ENCODE measurements at places on chromosomes 5 and 9. TPM values are rescaled to one million over a fixed set of nuclear protein-coding genes. Genes with fewer than 3 reads are reported as not detected.

DNA sequence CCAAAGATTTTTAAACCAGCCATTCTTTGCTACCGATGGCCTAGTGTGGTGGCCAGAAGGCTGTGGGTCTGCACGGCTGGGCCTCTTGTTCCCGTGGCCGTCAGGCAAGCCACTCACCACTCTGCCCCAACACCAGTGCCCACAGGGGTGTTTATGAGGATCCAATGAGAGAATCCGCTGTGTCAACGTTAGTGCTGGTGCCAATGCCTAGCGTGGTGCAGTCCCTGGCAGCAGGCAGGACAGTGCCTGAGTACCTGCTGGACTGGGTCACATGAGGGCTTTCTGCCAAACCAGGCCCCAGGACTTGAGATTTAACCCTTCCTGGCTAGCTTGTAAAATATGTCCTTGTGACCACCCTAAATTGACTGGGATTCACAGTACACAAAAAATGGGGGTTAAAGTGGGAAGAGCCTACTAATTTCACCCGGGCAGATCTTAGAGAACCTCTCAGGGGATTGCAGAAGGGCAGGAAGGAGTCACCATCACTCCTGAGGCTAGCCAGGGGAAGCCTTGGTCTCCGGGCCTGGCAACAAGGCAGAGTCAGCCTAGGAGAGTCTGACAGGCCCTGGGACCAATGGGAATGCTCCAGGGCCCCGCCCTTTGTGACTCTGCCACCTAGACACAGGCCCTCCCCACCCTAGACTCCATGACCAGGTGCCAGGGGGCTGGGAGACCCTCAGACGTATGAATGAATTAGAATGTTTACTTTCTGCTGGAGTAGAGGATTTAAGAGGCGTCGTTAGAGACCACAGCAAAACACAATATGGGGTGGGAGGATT is 63.2 kb upstream of the FSTL4 start:
- H3K27me3 ChIP-seq: peaks cover 42% of the 10 kb centered on the region
- no peak overlapping the region for H3K27ac ChIP-seq
- H3K4me3 ChIP-seq: no peak overlapping the region
- H3K4me1 ChIP-seq: no peaks in the 10 kb centered on the region
- DNase-seq: no peak

ARID3C gene
- 0.42 TPM for total RNA-seq

ANGPTL2 gene
- total RNA-seq: 0.20 TPM

GDA gene
- total RNA-seq: 49.4 TPM

- no peak overlapping the region for H3K4me3 ChIP-seq
- no peaks in the 10 kb centered on the region for H3K27me3 ChIP-seq
- no peaks in the 10 kb centered on the region for H3K4me1 ChIP-seq
- H3K27ac ChIP-seq: no peak overlapping the region
- DNase-seq: no peak
Observed at GRCh38 chr9:102253099-102253498, 514.7 kb upstream of the GRIN3A start.

HK3 gene
- 0.30 TPM for total RNA-seq

DNA sequence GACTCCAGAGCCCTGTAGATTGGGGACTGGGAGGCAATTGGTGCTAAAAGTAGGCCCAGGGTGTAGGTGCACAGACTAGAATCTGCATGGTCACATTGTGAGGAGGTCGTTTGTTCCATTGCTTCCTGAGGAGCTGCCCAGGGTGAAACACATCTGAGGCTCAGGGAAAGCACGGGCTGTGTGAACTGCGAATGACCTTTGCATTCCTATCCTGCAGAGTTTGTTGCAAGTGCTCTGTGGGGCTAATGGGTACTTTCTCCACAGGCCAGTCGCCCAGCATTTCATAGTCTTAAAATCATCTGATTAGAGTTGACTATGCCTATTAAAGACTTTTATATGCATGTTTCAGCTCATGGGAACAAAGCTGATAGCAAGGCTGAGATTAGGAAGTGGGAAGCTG is 14.4 kb upstream of the SLC46A2 start:
- no peaks in the 10 kb centered on the region for H3K27me3 ChIP-seq
- no peak for DNase-seq
- no peak overlapping the region for H3K4me3 ChIP-seq
- H3K4me1 ChIP-seq: 0 out of 2 replicates have a peak, but pooled peaks cover 2% of the 10 kb centered on the region
- no peak overlapping the region for H3K27ac ChIP-seq
- no peaks in the 10 kb centered on the region for H3K36me3 ChIP-seq

- peaks cover 15% of the 10 kb centered on the region for H3K4me1 ChIP-seq
- H3K4me3 ChIP-seq: no peak overlapping the region
- H3K36me3 ChIP-seq: peaks cover 7% of the 10 kb centered on the region
Observed at GRCh38 chr5:160064417-160064810, 54.8 kb downstream of the PWWP2A start.

- H3K36me3 ChIP-seq: no peaks in the 10 kb centered on the region
- DNase-seq: no peak
- H3K27me3 ChIP-seq: no peaks in the 10 kb centered on the region
- no peak overlapping the region for H3K4me3 ChIP-seq
- H3K27ac ChIP-seq: no peak overlapping the region
- no peaks in the 10 kb centered on the region for H3K4me1 ChIP-seq
Observed at GRCh38 chr5:123549256-123549904, 37.4 kb downstream of the CSNK1G3 start.

ACTBL2 gene
- 0.07 TPM for total RNA-seq

GRCh38 chr9:89481538-89481915 is 16.4 kb downstream of the SEMA4D start:
- no peak for DNase-seq
- H3K27me3 ChIP-seq: no peaks in the 10 kb centered on the region
- no peak overlapping the region for H3K4me3 ChIP-seq
- no peaks in the 10 kb centered on the region for H3K4me1 ChIP-seq

RABGAP1 gene
- total RNA-seq: 29.7 TPM

GRCh38 chr5:139401546-139401945 is 2.3 kb downstream of the SPATA24 start:
- peaks cover 24% of the 10 kb centered on the region for H3K4me1 ChIP-seq
- H3K36me3 ChIP-seq: no peaks in the 10 kb centered on the region
- DNase-seq: no peak
- H3K27ac ChIP-seq: no peak overlapping the region
- no peaks in the 10 kb centered on the region for H3K27me3 ChIP-seq

DNA sequence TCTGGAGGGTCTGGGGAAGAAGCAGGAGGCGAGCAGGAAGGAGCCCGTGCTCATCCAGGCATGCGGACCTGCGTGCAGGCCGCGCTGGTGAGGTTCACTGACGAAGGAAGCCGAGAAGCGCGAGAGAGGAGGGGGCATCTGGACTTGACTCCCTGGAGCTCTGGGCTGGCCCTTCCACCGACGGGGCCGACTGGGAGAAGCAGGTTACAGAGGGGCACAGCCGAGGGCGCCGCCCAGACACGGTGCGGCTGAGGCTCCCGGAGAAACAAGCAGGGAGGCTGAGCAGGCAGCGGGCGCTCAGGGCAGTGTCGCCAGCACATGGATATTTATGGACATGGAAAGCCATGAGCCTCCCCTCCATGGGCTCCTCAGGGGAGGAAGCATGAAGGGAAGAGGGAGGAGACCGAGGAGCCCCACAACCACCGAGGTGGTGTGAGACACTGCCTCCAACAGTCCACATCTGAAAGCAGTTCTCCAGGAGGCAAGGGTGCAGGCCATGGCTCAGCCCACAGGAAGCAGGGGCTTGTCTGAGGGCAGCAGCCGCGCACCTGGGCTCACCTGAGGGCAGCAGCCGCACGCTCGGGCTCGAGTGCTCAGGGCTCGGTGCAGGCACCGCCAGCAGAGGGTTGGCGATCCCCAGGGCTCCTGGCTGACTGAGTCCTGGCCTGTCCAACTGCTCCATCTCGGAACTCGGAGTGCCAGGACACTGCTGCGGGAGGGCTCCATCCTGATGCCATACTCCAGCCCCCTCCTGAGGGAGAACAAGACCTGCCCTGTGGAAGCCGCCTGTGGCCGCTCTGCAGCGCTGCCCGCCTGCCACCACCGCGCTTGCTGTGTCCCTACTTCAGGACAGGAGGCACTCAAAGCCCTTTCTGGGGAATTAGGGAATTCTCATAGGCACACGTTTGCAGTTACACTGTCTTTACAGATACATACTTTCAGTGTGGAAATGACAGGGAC is 15.7 kb upstream of the INPP5E start:
- no peaks in the 10 kb centered on the region for H3K4me1 ChIP-seq
- no peak for DNase-seq
- H3K4me3 ChIP-seq: no peak overlapping the region
- H3K36me3 ChIP-seq: peaks cover 55% of the 10 kb centered on the region
- no peaks in the 10 kb centered on the region for H3K27me3 ChIP-seq
- H3K27ac ChIP-seq: no peak overlapping the region

DNA sequence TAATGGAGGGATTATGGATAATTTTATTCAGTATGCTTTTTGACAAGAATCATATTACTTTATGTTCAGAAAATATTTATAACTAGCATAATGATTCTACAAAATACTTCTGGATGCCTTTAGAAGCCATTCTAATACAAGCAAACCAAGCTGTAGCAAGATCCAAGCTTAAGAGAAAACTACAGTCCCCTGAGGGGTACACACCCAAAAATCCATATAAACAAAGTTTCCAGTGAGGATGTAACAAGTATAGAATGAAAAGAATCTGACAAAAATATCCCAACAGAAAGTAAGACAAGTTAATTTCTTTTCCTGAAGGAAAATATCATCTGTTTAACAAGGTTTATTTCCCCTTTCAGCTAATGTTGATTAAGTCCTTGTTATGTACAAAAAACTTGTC is 53.9 kb downstream of the MLLT3 start:
- H3K27me3 ChIP-seq: peaks cover 8% of the 10 kb centered on the region
- no peaks in the 10 kb centered on the region for H3K4me1 ChIP-seq
- H3K4me3 ChIP-seq: no peak overlapping the region
- no peak overlapping the region for H3K27ac ChIP-seq

DNA sequence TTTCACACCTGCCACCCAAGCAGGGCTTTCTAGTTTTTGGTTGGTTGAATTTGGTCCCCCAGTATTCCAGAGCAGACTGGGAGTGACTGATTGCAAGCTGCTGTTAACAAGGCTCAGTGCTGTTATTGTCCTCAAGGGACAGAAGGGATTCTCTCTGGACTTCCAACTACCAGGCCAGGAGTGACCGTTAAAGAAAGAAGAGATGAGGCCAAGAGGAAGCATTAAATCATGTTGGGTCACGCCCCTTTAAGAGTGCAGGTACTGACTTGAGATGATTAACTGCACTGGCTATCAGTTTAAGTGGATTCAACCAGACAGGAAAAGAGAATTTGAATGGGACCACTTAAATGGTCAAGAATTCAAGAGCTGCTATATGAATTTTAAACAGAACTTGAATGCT is 220.8 kb upstream of the PCSK5 start:
- H3K4me3 ChIP-seq: no peak overlapping the region
- no peak for DNase-seq
- H3K36me3 ChIP-seq: no peaks in the 10 kb centered on the region
- peaks cover 36% of the 10 kb centered on the region for H3K27me3 ChIP-seq
- no peak overlapping the region for H3K27ac ChIP-seq

SLC6A18 gene
- total RNA-seq: not detected

DNA sequence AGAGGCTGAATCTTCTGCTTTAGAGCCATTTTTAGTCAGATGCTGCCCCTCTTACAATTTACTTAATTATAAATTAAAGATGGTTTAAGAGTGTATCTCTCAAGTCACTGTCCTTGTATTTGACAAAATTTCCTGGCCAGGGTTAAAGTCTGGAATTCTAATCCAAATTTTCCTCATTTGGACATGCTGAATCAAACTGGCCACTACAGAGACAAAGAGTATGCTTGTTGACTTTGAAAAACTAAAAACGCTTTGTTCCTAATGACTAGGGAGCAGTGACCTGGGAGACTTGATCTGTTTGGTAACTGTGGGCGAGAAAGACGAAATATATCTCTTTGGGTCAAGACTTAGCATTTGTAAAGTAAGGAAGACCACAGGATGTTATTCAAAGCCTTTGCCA is 303.2 kb downstream of the ZSWIM6 start:
- DNase-seq: no peak
- H3K4me3 ChIP-seq: no peak overlapping the region
- 0 out of 2 replicates have a peak, but pooled peaks cover 4% of the 10 kb centered on the region for H3K4me1 ChIP-seq
- no peak overlapping the region for H3K27ac ChIP-seq
- no peaks in the 10 kb centered on the region for H3K27me3 ChIP-seq

PCA3 gene
- total RNA-seq: not detected

DNA sequence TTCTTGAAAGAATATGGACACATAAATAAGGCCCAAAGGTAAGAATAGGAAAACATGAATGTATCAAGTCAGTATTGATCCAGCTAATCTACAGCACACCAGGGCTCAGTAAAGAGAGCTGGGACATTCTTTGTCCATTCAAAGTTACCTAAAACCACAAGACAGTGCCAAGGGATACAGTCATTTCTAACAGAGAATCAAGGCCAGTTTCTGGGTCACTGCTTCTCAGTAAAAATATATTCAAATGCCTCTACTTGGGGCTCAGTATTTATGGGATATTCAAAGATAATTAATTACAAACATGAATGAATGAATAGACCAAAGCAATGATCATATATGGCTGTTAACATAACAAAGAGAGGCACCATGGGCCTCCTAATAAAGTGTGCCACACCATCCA is 34.9 kb downstream of the MTMR12 start:
- no peak for DNase-seq
- H3K4me3 ChIP-seq: no peak overlapping the region
- H3K27me3 ChIP-seq: no peaks in the 10 kb centered on the region

DNA sequence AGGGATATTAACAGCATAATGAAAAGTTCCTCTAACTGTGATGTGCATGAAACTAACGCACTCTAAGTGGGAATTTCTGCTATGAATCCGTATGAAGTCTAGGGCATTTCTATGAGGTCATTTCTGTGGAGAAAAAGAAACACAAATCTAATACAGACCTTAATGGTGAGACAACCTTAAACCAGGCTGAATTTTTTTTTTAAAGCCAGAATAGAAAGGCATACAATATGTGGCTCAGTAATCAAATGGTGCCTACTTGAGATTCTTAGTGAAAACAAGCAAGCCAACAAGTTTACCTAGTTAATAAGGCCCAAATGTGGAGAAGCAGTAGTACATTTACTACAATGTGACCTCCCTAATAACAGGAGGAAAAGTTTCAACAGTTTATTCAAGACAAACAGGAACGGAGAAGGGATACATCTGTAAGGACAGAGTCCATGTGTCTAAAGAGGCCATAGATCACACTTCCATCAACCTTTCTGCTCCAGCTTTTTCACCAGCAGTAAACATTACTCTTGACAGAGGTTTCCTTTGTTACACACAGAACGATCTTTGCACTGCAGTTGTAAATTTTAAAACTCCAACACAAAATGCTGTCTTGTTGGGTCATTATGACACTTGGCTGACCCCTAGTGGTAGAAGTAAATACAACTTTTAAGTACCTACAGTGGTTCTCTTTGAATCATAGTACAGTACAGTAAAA is 26.2 kb downstream of the CARNMT1 start:
- no peak overlapping the region for H3K27ac ChIP-seq
- H3K27me3 ChIP-seq: no peaks in the 10 kb centered on the region
- H3K4me3 ChIP-seq: no peak overlapping the region
- H3K4me1 ChIP-seq: no peaks in the 10 kb centered on the region

ADAMTSL2 gene
- total RNA-seq: not detected

- H3K36me3 ChIP-seq: no peaks in the 10 kb centered on the region
- no peak overlapping the region for H3K27ac ChIP-seq
- H3K27me3 ChIP-seq: no peaks in the 10 kb centered on the region
- H3K4me3 ChIP-seq: no peak overlapping the region
Observed at GRCh38 chr9:33662871-33663270, 132.5 kb upstream of the PRSS3 start.

CER1 gene
- not detected for total RNA-seq

KCNV2 gene
- total RNA-seq: not detected

- H3K27ac ChIP-seq: no peak overlapping the region
- no peak overlapping the region for H3K4me3 ChIP-seq
- no peaks in the 10 kb centered on the region for H3K27me3 ChIP-seq
- no peak for DNase-seq
Observed at GRCh38 chr5:131067636-131068035, 97.4 kb downstream of the HINT1 start.

- H3K36me3 ChIP-seq: no peaks in the 10 kb centered on the region
- no peak overlapping the region for H3K4me3 ChIP-seq
- no peaks in the 10 kb centered on the region for H3K27me3 ChIP-seq
- H3K27ac ChIP-seq: no peak overlapping the region
- no peaks in the 10 kb centered on the region for H3K4me1 ChIP-seq
- no peak for DNase-seq
Observed at GRCh38 chr5:132850066-132850465, 16.2 kb downstream of the GDF9 start.
